CD4-positive, alpha-beta memory T cell (primary cell): ENCODE measurements at places on chromosomes 4 and X. TPM values are rescaled to one million over a fixed set of nuclear protein-coding genes. Genes with fewer than 3 reads are reported as not detected.
A peak's percentile ranks its signal among the peaks of the same experiment; 100 is the strongest.

DNA sequence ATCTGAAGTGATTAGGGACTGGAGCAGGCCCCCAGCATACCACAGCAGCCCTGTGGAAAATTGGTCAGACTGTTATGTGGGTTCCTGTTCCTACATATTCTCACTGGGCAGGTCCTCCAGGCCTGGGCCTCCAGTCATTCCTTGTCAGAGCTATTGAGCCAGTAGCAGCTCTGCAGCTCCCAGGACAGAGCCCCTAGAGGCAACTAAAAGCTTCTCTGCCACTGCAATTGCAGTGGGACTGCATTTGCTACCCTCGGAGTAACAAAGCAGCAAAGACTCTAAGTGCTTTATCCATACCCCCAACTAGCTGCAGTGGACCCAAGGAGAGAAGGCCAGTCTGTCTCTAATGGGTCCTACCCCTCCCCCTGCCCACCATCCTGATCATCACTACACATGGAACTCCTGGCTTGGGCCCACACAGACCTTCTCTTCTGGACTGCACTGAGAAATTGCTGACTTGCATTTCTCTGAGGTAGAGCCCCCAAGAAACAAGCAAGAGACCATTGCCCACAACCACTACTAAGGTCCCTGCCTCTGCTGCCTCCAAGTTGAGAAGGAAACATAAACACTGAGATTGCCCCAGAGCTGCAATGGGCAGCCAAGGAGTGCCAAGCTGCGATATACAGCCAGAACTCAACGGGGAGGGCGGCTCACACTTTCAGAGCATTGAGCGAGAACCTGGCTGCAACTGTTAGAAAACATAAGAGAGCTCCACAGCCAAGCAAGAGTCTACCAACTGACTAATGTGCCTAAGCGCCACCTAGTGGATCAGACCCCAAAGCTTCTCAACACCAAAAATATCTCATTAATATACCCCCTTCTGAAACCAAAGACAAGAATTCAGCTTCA lies 738.7 kb upstream of the NDST4 start:
- H3K27ac ChIP-seq, result no peak overlapping the region
- no peaks in the 10 kb centered on the region for H3K27me3 ChIP-seq
- H3K4me3 ChIP-seq, result no peak overlapping the region
- DNase-seq, result peak; percentile 5

GRCh38 chrX:2452317-2452784 lies 48.4 kb downstream of the DHRSX start:
- no peaks in the 10 kb centered on the region for H3K27me3 ChIP-seq
- peaks cover 1% of the 10 kb centered on the region for H3K36me3 ChIP-seq
- DNase-seq, result no peak
- no peaks in the 10 kb centered on the region for H3K4me1 ChIP-seq
- no peak overlapping the region for H3K27ac ChIP-seq

- peaks cover 43% of the 10 kb centered on the region for H3K36me3 ChIP-seq
- no peaks in the 10 kb centered on the region for H3K27me3 ChIP-seq
- H3K4me1 ChIP-seq, result peaks cover 13% of the 10 kb centered on the region
Measured at GRCh38 chrX:71128166-71128833, 9.9 kb downstream of the MED12 start.

DNA sequence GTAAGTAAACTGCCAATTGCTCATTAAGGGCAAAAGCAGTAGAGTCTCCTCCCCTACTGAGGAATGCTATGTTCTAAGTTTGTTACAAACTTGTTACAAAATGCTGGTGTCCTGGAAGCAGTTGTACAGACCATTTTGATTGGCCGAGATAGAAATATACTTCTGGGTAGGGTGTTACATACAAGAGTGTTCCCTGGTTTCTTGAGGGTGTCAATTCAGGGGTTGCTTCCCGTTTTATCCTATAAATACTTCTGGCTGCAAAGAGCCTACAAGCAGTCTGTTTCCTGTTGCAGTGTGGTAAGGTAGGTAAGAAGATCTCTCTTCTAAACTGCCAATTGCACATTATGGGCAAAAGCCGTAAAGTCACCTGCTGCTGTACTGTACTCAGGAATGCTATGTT lies 5.7 kb downstream of the TRPC5OS start:
- no peaks in the 10 kb centered on the region for H3K27me3 ChIP-seq
- H3K36me3 ChIP-seq, result no peaks in the 10 kb centered on the region
- no peaks in the 10 kb centered on the region for H3K4me1 ChIP-seq
- no peak overlapping the region for H3K27ac ChIP-seq
- H3K4me3 ChIP-seq, result no peak overlapping the region

PABPC1L2A gene
- not detected for total RNA-seq

USP53 gene
- total RNA-seq, result 28.9 TPM

HPGDS gene
- 0.41 TPM for total RNA-seq
